ENCODE measurements at places on chromosomes 3 and 15. TPM values are rescaled to one million over a fixed set of nuclear protein-coding genes. Genes with fewer than 3 reads are reported as not detected.
A peak's percentile ranks its signal among the peaks of the same experiment; 100 is the strongest.

DNA sequence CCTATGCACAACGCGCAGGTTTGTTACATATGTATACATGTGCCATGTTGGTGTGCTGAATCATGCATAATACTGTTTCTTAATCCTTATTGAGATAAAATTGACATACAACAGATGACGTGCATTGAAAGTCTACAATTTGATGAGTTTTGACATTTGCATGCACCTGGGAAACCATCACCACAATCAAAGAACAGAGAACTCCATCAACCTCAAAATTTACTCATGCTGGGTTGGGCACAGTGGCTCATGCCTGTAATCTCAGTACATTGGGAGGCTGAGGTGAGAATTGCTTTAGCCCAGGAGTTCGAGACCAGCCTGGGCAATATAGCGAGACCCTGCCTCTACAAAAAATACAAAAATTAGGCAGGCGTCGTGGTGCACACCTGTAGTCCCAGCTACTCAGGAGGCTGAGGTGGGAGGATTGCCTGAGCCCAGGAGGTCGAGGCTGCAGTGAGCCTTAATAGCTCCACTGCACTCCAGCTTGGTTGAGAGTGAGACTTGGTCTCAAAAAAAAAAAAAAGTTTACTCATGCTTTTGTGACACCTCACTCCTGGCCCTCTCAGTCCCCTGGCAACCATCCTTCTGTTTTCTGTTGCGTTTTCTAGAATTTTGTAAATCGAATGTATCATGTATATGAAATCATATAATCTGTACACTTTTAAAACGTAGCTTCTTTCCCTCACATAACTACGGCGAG is 56.6 kb downstream of the BHLHE40 start:
- peaks cover 11% of the 10 kb centered on the region for H3K4me1 ChIP-seq
- H3K27me3 ChIP-seq: no peaks in the 10 kb centered on the region
- no peak for DNase-seq
- no peak overlapping the region for H3K4me3 ChIP-seq
- H3K36me3 ChIP-seq: no peaks in the 10 kb centered on the region

DNA sequence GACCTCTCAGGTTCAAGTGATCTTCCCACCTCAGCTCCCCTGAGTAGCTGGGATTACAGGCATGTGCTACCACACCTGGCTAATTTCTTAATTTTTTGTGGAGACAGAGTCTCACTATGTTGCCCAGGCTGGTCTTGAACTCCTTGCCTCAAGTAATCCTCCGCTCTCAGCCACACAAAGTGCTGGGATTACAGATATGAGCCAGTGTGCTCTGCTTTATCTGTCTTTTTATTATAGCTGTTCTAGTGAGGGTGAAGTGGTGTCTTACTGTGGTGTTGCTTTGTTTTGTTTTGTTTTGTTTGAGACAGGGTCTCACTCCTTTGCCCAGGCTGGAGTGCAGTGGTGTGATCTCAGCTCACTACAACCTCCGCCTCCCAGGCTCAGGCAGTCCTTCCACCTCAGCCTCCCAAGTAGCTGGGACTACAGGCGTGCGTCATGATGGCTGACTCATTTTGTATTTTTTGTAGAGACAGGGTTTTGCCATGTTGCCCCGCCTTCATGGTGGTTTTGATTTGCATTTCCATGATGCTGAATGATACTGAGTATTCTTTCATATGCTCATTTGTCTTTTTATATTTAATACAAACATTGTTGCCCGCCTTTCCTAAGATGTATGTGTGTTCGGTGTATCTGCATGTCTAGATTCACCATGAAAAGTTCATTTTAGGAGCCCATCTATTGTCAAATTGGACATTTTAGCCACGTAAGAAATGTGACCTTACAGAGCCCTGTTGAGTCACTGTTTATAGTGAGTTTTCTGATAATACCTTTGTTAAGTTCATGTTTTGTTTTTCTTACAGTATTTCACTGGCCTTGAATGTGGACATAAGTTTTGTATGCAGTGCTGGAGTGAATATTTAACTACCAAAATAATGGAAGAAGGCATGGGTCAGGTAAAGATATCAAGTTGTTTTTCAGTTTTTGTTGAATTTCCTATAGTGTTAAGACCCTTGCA is 80.6 kb downstream of the ARIH1 start:
- DNase-seq: no peak
- no peaks in the 10 kb centered on the region for H3K27me3 ChIP-seq
- H3K4me1 ChIP-seq: no peaks in the 10 kb centered on the region
- no peak overlapping the region for H3K27ac ChIP-seq
- H3K4me3 ChIP-seq: no peak overlapping the region
- H3K36me3 ChIP-seq: peaks cover 2% of the 10 kb centered on the region

DNA sequence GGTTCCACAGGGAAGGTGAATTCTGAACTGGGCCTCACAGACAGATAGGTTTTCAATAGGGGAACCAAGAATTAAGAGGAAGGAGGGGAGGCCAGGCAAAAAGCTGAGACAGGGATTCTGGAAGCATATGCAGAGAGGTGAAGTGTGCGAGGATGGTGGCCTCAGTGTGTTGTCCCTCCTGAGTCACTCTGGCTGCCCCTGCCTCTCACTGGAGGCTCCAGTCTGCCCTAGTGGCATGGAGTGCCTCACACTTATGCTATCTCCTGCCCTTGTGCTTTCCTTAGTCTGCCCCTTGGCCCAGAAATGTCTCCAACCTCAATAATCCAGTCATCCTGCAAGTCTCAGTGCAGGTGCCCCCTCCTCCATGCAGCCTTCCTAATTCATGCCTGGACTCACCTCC is 32.2 kb upstream of the RBP1 start:
- no peaks in the 10 kb centered on the region for H3K36me3 ChIP-seq
- no peaks in the 10 kb centered on the region for H3K4me1 ChIP-seq
- no peak overlapping the region for H3K27ac ChIP-seq
- no peaks in the 10 kb centered on the region for H3K27me3 ChIP-seq
- no peak overlapping the region for H3K4me3 ChIP-seq

GRCh38 chr15:43974852-43975251 is 148.1 kb downstream of the WDR76 start:
- H3K27me3 ChIP-seq: peaks cover 2% of the 10 kb centered on the region
- no peak overlapping the region for H3K4me3 ChIP-seq
- no peak overlapping the region for H3K27ac ChIP-seq
- H3K36me3 ChIP-seq: no peaks in the 10 kb centered on the region

- H3K27me3 ChIP-seq: no peaks in the 10 kb centered on the region
- no peak for DNase-seq
- no peaks in the 10 kb centered on the region for H3K4me1 ChIP-seq
- no peaks in the 10 kb centered on the region for H3K36me3 ChIP-seq
- H3K27ac ChIP-seq: no peak overlapping the region
Measured at GRCh38 chr3:163175970-163176369, 1679.4 kb downstream of the OTOL1 start.

GRCh38 chr3:130850044-130850797 is 43.7 kb upstream of the ATP2C1 start:
- H3K27ac ChIP-seq: no peak overlapping the region
- peak overlapping the region; percentile 1 for H3K4me3 ChIP-seq
- DNase-seq: peak; percentile 15
- peaks cover 4% of the 10 kb centered on the region for H3K4me1 ChIP-seq
- H3K27me3 ChIP-seq: no peaks in the 10 kb centered on the region
- H3K36me3 ChIP-seq: no peaks in the 10 kb centered on the region

DNA sequence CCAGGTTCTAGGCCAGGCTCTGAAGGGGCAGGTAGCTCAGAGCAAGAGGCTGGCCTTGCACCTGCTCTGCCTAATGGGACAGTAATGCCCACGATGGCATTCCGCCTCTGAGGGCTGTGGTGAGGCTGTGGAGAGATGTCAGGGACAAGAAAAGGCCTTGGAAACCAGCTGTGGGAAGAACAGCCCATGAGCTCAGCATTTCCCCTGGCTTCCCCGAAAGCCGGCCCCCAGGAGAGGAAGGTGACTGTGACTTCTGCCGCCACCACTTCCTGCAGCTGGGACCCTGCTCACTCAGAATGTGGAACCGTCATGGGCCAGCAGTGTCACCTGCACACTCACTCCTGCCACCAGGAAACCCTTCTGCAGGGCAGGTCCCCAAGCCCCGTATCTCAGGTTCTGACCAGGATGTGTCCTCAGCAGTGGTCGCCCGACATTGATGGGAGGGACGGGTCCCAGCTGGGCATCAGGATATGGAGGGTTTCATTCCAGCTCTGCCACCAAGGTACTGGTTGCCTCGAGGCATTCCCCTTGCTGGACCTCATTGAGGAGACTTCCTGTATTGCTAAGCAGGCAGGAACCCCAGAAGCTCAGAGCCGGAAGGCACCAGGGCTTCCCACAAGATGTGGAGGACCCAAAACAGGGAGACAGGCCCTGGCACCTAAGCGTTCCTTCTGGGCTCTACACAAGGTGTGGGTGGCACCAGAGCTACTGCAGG is 30.7 kb downstream of the SEMA7A start:
- peak overlapping the region; percentile 72 for H3K27ac ChIP-seq
- no peaks in the 10 kb centered on the region for H3K36me3 ChIP-seq
- peak; percentile 28 for DNase-seq
- peaks cover 5% of the 10 kb centered on the region for H3K27me3 ChIP-seq

DNA sequence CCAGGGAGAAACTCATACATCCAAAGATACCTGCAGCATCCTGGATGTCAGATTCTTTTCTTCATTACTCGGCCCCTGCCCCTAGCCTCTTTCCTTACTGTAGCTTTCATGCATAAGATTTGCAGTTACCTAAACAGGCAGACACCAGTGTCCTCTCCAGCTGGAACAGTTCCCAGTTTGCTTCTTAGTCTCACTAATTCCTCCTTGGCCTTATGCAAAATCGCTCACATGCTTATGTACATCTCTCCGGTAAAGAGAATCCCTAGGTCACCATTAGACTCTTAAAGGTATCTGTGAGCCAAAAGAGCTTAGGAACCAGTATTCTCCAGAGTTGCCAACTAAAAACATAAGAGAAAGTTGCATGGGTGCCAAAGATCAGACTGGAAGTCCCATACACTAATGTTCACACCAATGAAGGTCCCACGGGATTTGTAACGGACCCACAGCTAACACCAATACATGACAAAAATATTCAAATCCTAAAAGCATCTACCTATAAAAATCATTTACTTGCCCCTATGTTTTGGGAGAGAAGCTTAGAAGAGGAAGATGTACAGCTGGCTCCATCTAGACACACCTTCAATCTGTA is 66.6 kb downstream of the CBLB start:
- no peak overlapping the region for H3K27ac ChIP-seq

- H3K27ac ChIP-seq: no peak overlapping the region
- H3K27me3 ChIP-seq: no peaks in the 10 kb centered on the region
- H3K4me3 ChIP-seq: no peak overlapping the region
- H3K36me3 ChIP-seq: no peaks in the 10 kb centered on the region
Measured at GRCh38 chr3:64943866-64944265, 256.1 kb upstream of the ADAMTS9 start.

- H3K4me3 ChIP-seq: no peak overlapping the region
- no peak overlapping the region for H3K27ac ChIP-seq
- peaks cover 6% of the 10 kb centered on the region for H3K36me3 ChIP-seq
- H3K4me1 ChIP-seq: peaks cover 18% of the 10 kb centered on the region
Measured at GRCh38 chr3:196775938-196776337, 36.3 kb downstream of the PAK2 start.

- H3K27ac ChIP-seq: no peak overlapping the region
- DNase-seq: no peak
- peaks cover 26% of the 10 kb centered on the region for H3K27me3 ChIP-seq
- no peak overlapping the region for H3K4me3 ChIP-seq
- H3K4me1 ChIP-seq: no peaks in the 10 kb centered on the region
- no peaks in the 10 kb centered on the region for H3K36me3 ChIP-seq
Measured at GRCh38 chr15:80580536-80581260, 114.4 kb upstream of the ABHD17C start.

DNA sequence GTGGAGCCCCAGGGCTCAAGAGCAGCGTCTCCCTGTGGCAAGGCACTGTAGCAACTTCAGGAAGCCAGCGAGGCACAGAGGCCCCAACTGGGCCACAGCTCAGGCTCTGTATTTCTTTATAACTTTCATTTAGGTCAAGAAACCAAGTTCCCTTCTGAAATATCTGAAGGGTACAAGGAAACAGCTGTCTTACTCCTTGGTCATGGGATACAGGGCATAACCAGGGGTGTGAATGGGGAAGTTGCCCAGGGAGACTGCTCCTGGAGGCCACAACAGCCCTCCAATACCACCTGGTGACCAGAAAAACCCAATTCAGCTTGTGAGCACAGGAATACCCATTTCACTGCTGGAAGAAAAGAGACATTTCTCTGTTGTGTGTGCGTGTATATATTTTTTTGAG is 13.3 kb upstream of the SPTBN5 start:
- DNase-seq: no peak
- H3K27me3 ChIP-seq: no peaks in the 10 kb centered on the region
- H3K36me3 ChIP-seq: peaks cover 5% of the 10 kb centered on the region

GRCh38 chr3:57919987-57920386 is 88.2 kb upstream of the FLNB start:
- H3K4me1 ChIP-seq: no peaks in the 10 kb centered on the region
- peaks cover 57% of the 10 kb centered on the region for H3K36me3 ChIP-seq
- H3K27me3 ChIP-seq: no peaks in the 10 kb centered on the region
- no peak for DNase-seq

DNA sequence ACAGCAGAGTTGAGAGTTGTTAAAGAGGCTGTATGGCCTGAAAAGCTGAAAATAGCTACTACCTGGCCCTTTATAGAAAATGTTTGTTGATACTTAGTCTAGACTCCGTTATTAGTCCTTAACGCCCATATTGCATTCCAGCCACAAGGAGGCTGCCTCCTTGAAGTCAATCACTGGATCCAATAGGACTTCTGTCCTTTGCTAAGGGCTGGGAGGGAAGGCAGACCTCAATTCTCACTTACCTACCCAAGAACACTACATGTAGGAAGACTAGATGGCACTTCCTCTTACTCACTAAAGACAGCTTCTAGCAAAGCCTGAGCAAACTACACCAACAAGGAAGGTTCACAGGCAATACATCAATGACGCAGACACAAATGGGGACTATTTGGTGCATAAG is 139.5 kb upstream of the HACD2 start:
- no peaks in the 10 kb centered on the region for H3K36me3 ChIP-seq
- H3K4me3 ChIP-seq: no peak overlapping the region

DNA sequence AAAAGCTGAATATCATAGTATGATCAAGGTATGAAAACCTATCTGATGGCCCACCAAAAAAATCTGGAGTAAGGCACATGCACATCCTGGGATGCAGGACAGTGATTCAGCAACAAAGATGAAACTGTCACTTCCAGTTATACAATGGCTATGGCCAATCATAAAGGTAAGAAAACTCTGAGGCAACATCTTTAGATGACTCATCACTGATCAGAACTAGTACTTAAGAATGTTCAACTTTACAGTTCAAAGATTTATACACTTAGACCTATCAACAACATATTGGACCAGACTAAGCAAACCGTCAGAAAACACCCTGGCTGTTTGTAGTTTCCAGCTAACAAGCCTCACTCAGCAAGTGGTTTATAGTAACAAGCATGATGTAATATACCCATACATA is 21.3 kb upstream of the PLCH1 start:
- DNase-seq: no peak
- H3K36me3 ChIP-seq: peaks cover 5% of the 10 kb centered on the region
- H3K27ac ChIP-seq: no peak overlapping the region
- H3K4me3 ChIP-seq: no peak overlapping the region

The TMEM207 gene
- not detected for total RNA-seq

The ADCY5 gene
- total RNA-seq: not detected

The MYL3 gene
- total RNA-seq: not detected

The XCR1 gene
- 0.28 TPM for total RNA-seq

The EIF1B gene
- 53.3 TPM for total RNA-seq

The UTS2B gene
- total RNA-seq: not detected

The BUB1B gene
- total RNA-seq: 0.79 TPM
